Esophagus muscularis mucosa (tissue), 4 donors: ENCODE measurements at places on chromosomes 7 and 10. TPM values are rescaled to one million over a fixed set of nuclear protein-coding genes. Genes with fewer than 3 reads are reported as not detected.

DNA sequence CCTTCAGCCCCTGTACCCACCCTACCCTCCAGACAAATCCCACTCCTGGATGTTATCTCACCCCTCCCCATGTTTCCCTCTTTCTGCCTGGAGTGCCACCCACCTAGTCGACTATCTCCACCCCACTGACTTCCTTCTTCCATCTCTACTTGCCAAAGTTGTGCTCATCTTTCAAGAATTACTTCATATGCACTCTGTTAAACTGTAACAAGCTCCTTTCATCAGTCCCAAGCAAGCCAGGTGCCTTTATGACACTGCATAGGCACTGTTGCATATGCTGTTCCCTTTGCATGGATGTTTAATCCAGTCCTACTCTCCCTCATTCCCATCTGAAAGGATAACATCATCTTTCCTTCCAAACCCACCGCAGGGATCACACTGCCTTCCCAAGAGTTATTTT is 8.9 kb upstream of the CDK1 start:
- no peak for DNase-seq

- DNase-seq: peak; percentile 83
Observed at GRCh38 chr7:137403353-137403695, 59.8 kb upstream of the PTN start.

DNA sequence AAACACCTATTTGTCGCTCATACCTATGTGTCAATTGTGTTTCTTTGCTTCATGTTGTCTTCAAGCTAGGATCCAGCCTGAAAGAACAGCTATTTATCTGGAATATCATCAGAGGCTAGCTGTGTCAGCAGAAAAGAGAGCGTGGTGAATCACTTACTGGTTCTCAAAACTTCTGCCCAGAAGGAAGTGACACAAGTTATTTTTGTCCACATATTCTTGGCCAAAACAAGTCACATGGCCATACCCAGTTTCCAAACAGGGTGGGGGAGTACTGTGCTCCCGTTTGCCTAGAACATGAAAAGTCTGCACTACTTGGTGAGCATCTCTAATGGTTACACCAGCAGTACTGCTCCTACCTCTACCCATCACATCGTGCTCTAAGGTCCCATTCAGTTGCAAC is 160.9 kb upstream of the CSTF2T start:
- no peak for DNase-seq

DNA sequence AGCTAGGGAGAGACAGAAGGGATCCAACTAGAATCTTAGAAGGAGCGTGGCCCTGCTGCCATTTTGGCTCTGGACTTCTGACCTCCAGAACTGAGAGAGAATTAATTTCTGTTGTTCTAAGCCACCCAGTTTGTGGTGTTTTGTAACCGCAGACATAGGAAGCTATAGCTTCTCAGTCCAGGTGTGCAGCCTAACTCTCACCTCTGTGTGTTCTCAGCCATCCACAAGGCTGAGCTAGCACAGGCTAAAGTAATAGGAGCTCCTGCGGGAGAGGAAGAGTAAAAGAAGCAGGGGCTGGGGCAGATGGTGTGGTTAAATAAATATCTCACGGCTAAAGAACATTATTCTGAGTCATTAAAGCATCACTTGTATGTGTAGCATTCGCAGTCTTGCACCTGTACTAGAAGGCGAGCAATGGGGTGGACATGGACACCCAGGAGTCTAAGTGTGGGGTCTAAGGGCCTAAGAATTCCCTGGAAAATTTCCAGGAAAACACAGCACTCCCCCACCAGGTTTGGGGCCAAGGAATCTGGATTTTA is 94.1 kb downstream of the AOAH start:
- DNase-seq: no peak

DNA sequence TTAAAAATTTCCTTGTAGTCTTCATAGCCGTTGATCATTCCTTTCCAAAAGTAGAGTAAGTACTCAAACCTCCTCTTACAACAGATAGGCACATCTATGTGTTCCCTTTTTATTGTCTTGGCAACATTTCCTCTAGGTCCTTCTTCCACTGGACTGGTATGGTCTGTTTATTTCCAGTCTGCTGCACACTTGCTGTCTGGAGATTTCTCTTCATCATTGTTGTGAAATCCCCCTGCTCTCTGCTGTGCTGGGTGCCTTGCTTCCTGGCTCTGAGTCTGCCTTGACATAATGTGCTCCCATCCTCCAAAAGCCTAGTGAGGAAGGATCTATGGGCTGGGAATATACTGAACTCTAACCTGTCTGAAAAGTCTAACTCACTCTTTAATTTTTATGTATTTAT is 545.3 kb upstream of the VSTM2A start:
- DNase-seq: no peak

DNA sequence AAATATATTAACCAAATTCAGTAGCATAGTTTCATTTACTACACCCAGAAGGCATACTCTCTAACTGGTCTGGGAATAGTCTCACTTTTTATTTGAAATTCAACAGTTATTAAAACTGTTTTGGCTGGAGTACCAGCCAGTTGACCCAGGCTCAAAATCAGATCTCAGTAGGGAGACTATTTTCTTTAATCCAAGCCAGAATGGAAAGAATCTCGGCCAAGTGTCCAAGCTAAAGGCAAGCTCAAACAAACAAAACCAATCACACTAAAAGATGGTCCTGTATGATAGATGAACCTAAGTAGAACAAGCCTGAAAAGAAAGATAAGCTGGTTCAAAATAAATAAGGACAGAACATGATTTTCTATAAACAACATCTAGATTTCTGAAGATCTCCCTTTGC is 259.6 kb upstream of the POM121L12 start:
- DNase-seq: no peak

The DOCK1 gene
- total RNA-seq: 60.3 TPM
